ENCODE measurements at places on chromosomes 11 and 22. TPM values are rescaled to one million over a fixed set of nuclear protein-coding genes. Genes with fewer than 3 reads are reported as not detected.

GRCh38 chr11:33492596-33492995 lies 208.0 kb downstream of the C11orf91 start:
- no peak for DNase-seq

GRCh38 chr11:102436561-102436960 lies 16.0 kb downstream of the TMEM123 start:
- DNase-seq = no peak

GRCh38 chr11:131653260-131653659 lies 282.8 kb downstream of the NTM start:
- no peak for DNase-seq

DNA sequence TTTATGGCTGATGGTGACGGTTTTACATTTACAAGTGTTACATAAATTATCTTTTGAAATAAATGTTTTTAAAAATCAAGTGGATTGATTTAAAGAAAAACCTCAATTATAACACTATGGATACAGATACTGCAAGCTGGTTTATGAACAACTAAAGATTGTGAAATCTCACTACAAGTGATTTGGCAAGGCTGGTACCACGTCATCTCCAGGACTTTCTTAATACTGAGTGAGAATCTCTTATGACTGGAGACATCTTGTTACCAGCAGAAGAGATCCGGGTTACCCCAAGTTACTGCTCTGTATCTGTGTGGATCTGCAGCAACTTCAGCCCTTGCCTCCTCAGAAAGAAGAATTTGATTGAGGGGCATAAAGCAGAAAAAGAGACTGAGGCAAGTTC lies 452.9 kb downstream of the MN1 start:
- no peak for DNase-seq

Gene OR51I1
- total RNA-seq = not detected

Gene CASP1
- 17.6 TPM for total RNA-seq

- DNase-seq = no peak
These were observed 90.2 kb upstream of the KCNQ1OT1 start for GRCh38 chr11:2789791-2790567.

Gene PI4KA
- total RNA-seq = 146 TPM

GRCh38 chr22:17358415-17358814 lies 10.8 kb upstream of the CECR2 start:
- DNase-seq = no peak

Gene CALCA
- not detected for total RNA-seq

GRCh38 chr22:50074056-50074455 lies 11.2 kb downstream of the MLC1 start:
- DNase-seq = no peak

- no peak for DNase-seq
These were observed 141.0 kb downstream of the MSANTD4 start for GRCh38 chr11:105881027-105881426.

DNA sequence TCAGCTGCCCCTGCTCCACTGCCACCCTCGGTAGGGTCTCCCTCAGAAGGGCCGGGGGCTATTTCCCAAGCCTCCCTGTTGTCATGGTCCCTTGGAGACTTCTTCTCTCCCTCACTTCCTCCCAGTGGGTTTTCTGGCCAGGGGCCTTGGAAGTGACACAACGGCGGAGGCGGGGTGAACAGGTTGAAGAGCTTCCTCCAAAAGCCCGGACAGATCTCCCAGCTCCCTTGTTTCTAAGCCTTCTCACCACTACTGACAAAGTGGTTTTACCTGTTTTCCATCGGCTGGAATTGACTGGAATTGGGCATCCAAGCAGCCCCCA lies 14.5 kb downstream of the MYH9 start:
- DNase-seq = no peak

DNA sequence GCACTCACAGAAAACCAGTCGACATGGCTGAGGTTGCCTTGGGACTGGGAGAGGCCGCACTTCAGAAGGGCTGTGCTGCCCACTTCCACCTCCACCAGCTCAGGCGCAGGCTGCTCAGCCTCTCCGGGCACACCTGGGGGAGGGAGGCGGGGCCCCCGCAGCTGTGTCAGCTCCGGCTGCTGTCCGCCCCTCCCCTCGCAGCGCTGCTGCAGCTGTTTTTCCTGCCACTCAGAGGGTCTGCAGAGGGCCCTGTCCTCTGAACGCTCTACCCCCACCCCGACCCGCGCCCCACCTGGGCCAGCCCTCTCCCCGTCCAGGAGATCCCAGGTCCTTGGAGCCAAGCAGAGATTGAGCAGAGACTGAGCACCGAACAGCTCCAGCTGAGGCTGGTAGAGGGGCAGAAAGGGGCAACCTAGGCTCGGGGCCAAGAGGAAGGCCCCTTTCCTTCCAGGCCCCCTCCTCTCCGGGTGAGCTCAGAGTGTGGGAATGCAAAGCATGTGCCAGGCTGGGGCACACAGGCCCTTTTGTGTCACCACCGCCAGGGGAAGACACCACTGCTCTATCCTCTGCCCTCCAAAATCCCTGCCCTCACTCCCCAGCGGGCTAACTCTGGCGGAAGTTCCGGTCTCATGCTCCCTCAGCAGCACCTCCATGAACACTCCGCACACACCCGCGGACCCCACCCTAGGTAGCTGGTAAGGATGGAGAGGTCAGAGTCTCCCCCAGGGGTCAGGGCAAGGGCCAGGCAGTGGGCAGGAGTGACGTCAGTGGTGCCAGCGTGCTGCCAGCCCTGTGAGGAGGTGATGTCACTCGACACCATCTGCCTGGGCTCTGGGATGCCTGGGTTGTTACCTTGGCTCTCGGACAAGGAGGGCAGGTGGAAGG lies 1.6 kb downstream of the MCAM start:
- DNase-seq = peak; percentile 30

DNA sequence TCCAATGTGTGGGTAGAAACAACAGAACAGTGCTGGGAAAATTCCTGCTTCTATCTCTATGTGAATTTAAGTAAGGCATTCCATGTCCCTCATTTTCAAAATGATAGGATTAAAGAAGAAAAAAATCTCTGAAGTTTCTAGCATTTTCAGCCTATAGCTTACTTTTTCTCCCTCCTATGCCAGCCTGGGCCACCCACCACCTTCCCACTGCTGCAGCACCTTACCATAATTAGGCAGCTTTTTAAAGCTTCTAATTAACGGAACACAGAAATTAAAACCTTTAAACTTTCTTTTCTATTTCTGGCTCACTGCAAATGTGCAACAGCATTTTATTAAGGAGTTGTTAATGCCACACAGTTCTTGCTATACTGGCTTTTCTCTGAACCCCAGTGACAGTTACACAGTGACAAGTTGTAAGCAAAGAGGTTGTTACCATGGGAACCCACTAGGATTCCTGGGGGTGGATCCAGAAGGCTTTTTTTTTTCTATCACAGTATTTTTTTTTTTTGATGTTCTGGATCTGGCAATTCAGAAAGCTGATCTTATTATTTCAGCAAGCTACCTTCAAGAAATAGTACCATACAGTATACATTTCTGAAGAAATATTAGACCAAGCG lies 20.2 kb downstream of the CELF1 start:
- no peak for DNase-seq

GRCh38 chr22:47328550-47329243 lies 566.2 kb downstream of the TBC1D22A start:
- no peak for DNase-seq

Gene DNHD1
- 46.8 TPM for total RNA-seq

- no peak for DNase-seq
These were observed 364.0 kb upstream of the FAT3 start for GRCh38 chr11:91860661-91861060.

DNA sequence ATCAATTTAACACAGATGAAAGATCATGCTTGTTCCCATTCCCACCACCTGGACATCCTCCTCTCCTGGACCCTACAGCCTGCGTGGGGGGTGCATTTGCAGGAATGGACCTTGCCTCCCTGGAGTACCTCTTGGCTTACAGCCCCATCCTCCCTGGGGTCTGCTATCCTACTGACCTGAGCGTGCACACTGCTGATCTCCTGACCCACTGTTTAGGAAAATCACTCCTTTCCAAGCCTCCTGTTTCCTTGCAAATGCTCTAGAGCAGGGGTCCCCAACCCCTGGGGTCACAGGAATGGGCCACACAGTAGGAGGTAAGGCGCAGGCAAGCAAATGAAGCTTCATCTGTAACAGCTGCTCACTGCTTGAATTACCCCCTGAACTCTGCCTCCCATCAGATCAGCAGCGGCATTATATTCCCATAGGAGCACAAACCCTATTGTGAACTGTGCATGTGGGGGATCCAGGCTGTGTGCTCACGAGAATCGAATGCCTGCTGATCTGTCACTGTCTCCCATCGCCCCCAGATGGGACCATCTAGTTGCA lies 88.2 kb upstream of the SEPTIN5 start:
- no peak for DNase-seq

- no peak for DNase-seq
These were observed 9.8 kb upstream of the ARHGEF17 start for GRCh38 chr11:73298233-73298632.
